ENCODE measurements at places on chromosomes 4 and X. TPM values are rescaled to one million over a fixed set of nuclear protein-coding genes. Genes with fewer than 3 reads are reported as not detected.

Gene SPANXA2
- not detected for total RNA-seq

Gene KCND1
- total RNA-seq = 1.0 TPM

Gene NWD2
- total RNA-seq = 0.42 TPM

Gene AREG
- 21.7 TPM for total RNA-seq

Gene DCAF4L1
- 0.05 TPM for total RNA-seq

Gene LINC00632
- 27.3 TPM for total RNA-seq

Gene PRR27
- total RNA-seq = not detected

Gene SPIN4
- 8.1 TPM for total RNA-seq

Gene USP51
- total RNA-seq = 0.49 TPM

Gene PCGF3
- total RNA-seq = 53.2 TPM

Gene NAP1L2
- 1.8 TPM for total RNA-seq

Gene BEX1
- total RNA-seq = 0.77 TPM

DNA sequence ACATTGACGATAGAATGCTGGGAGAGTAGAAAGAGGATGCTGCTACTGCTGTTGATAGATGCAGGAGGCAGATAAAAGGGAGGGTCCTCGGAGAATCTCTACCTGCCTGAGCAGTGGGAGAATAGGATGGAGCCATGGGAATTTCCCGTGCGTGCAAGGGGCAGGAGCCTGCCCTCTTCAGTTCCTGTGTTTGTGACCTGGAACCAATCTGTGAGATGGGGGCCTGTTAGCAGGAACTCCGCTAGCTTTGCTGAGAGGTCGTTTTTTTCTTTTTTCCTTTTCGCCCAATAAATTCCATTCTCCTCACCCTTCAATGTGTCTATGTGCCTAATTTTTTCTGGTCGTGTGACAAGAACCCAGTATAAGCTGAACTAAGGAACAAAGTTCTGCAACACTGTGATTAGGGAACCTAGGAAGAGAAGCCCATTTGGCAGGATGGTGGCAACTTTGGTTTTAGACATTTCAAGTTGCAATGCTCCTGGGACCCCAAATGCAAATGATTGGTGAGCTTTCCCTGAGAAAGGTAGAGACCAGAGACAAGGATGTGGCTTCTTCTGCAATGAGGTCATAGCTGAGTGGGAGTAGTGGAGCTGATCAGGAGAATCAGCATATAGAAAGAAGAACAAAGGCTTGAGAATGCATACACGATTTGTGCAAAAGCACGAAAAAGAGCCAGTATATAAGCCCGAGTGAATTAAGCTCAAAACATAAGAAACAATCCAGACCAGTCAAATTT is 23.9 kb downstream of the SLC39A8 start:
- DNase-seq = no peak

GRCh38 chr4:4501679-4502078 is 40.2 kb downstream of the STX18 start:
- DNase-seq = no peak

GRCh38 chrX:134933248-134933647 is 57.5 kb upstream of the SMIM10 start:
- DNase-seq = no peak

DNA sequence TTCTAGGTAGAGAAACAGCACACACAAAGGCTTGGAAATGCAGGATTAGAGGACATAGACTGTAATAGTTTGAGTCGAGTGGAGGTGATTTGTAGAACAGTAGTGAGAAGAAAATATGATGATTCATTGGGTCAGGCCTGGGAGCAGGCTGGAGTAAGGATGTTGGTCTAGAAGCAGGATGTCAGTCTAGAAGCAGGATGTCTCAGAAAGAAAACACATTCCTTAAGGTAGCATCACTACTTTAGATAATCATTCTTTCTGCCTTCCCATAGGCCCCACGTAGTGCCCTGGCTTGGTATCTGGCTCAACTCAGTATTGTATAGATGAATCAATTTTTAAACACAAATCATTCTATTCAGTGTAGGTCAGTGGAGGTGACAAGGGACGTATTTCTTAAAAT is 11.2 kb upstream of the DACH2 start:
- no peak for DNase-seq

DNA sequence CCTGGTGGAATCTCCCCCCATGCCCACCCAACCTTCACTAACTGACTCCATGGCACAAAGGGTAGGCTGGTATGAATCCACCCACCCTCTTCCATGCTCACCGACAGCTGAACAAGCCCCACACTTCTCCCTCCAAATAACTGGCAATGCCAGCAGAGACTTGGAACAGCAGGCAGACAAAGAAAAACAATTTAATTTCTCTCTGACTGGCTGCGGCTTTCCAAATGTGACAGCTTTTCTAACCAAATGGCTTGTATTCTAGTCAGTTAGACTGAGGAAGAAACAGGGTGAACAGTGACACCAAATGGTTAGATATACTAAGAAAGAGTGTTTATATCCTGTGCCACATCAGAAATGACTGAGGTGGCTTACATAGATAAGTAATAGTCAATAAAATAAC is 199.3 kb upstream of the ADAMTS3 start:
- no peak for DNase-seq

- DNase-seq = peak; percentile 96
These were observed 8.0 kb downstream of the TBC1D14 start for GRCh38 chr4:6917461-6918271.

DNA sequence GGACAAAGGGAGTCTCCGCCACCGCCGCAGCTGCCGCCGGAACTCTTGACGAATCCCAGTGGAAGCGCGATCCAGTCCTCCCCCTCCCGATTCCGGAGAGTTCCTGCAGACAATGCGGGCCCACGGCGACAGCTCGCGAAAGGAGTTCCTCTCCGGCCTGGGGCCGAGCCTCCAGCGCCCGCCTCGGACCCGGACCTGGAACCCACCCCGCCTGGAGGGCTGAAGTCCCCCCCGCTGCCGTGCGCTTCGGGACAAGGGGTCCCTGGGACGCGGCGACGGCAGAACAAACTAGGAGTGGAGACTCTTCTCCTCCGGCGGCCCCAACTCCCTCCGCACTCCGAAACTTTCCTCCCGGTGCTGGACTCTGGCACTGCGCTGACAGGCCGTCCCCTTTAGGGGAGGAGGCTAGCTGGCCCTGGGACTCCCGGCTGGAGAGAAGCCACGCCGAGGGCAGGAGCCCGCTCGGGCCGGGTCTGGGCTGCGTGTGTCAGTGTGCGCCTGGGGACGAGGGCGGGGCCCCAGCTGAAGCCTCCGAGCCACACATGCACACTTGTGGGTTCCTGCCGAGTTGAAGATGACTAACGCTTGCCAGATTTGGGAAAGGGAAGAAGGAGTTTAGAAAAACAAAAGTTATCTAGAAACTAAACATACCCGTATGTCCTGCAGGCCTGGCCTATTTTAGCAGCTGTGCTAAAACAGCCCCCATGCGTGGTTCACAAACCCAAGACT is at the start of gene ANTXR2:
TSS of gene ANTXR2 (minus strand) at position 486 of the 729 bp plus-strand sequence. CDS start 669 bp downstream, outside the sequence.
- peak; percentile 91 for DNase-seq

GRCh38 chr4:78065508-78066192 is 8.5 kb downstream of the FRAS1 start:
- DNase-seq = no peak

- DNase-seq = no peak
These were observed 2.9 kb downstream of the GNRHR start for GRCh38 chr4:67751260-67751659.

DNA sequence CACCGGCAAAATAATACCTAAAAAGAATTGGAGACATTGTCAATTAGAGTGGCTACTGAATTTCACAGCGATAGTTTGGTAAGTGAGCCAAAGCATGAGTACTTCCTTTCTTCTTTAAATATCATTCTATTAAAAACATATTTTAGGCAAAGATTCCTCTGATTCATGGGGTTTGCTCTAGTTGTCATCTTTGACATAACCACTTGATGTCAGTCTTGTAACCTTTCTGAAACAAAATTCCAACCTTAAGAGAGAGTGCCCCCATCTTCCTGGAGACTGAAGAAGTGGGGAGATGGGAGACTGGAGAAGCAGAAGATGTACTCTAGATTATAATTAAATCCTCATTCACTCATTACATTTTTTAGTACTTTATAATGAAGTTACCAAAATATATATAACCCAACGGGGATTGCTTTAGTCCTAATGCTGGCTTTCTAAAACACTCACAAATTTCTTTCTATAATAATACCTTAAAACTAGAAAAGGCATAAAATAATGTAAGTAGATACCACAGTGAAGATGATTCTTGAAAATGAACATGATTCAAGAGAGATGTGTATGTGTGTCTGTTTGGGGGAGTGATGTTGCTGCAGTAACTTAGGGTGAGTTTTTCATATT is 96.4 kb downstream of the EMCN start:
- no peak for DNase-seq

GRCh38 chr4:150237110-150237872 is 159.0 kb downstream of the DCLK2 start:
- no peak for DNase-seq

DNA sequence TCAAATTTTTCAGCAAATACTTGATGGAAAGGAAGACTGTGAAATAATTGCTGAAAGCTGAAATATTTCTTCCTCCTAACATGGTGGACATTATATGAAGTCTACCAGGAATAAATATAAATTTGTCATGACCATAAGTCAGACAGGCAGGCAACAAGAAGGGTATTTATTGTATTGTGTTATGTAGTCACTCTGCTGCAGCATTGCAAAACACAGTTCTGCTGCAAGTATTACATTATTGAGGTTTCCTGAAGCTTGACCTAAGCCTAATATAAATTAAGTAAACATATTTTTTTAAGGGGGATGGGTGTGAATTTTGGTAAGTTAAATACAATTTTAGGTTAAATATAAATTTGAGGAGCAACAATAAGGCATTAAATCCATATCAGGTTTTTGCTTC is 60.2 kb upstream of the MAOA start:
- DNase-seq = no peak

DNA sequence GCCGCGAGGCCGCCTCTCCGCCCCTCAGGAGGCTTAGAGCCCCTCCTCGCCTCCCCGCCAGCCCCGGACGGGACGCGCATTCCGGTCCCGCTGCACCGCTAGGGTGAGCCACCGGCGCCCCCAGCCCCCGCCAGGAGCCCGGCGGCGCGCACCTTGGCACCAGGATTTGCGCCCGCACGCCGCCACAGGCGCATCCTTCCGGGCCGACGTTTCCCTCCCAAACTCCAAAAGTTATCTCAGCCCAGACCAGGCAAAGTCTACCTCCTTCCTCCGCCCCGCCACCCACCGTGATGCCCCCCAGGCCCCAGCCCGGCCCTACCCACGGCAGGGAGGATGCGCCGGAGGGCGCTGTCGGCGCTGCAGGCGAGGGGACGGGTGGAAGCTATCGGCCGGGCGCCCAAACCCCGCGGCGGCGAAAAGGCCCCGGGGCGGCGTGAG is 538 bp downstream of the SCML2 start:
- DNase-seq = peak; percentile 22

GRCh38 chrX:119762718-119763117 is 4.3 kb downstream of the SOWAHD start:
- no peak for DNase-seq

- no peak for DNase-seq
These were observed 45.5 kb upstream of the CLNK start for GRCh38 chr4:10730019-10730418.

DNA sequence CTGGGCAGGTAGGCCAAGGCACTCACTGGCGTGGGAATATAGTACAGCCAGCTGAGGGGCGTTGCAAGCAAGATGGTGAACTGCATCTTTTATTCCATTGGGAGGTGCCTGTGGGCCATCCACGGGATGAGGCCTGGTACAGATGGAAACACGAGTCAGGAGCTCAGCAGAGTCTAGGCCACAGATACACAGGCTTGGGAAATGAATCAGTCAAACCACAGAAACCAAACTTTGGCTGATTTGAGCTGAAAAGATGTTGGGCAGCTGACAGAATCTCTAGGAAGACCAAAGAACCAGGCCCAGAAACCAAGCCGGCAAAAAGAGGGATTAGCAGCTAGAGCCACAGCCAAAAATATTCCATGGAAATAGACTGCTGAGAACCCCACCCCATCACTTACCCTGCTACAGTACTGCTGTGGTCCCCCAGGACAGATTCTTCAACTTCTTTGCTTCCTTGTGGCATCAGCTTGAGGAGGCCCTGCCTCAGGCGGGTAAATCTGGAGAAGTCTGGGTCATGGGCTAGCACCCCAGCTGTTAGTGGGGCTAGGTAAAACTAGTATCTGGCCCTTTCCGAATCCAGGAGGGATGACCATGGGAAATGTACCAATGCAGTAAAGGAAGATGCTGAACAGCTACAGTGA is 75.4 kb downstream of the TMEM131L start:
- no peak for DNase-seq

DNA sequence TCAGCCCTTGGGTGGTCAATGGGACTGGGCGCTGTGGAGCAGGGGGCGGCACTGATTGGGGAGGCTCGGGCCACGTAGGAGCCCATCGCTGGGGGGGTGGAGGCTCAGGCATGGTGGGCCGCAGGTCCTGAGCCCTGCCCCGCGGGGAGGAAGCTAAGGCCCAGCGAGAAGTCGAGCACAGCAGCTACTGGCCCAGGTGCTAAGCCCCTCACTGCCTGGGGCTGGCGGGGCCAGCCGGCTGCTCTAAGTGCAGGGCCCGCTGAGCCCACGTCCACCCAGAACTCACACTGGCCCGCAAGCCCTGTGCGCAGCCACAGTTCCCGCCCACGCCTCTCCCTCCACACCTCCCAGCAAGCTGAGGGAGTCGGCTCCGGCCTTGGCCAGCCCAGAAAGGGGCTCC is 66.4 kb downstream of the ZNF141 start:
- DNase-seq = no peak

GRCh38 chr4:30847958-30848357 is 127.8 kb downstream of the PCDH7 start:
- DNase-seq = no peak

GRCh38 chr4:73744203-73744602 is 3.8 kb downstream of the CXCL8 start:
- DNase-seq = no peak

DNA sequence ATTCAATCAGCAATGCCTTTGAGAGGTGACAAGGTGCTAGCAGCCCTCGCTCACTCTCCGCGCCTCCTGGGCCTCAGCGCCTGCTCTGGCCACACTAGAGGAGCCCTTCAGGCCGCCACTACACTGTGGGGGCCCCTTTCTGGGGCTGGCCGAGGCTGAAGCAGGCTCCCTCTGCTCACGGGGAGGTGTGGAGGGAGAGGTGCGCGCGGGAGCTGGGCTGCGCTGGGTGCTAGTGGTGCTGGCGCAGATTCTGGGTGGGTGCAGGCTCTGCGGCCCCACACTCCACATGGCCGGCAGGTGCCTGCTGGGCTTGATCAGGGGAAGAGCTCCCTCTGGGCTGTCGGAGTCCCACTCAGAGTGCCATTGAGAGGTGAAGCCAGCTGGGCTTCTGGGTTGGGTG is 351.0 kb downstream of the GASK1B start:
- no peak for DNase-seq

- peak; percentile 45 for DNase-seq
These were observed 13.8 kb downstream of the RNF4 start for GRCh38 chr4:2482693-2483092.

DNA sequence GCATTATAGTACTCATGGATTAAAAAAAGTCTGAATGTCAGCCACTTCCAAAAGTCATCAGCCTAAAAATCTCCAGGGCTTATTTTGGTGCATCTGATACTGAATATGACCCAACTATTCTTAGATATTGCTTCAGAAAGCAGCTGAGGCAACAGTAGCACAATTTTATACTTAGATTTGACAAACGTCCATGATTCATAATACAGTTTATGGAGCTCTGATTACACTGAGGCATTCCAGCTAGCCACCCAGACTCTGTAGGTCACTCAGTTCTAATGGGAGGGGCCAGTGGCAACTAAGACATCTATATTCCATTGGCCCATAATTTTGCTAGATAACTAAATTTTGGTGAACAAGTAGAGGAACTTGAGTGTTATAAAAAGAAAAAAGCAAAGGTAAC is 10.3 kb downstream of the SPATA4 start:
- DNase-seq = no peak

All from colonic mucosa (tissue), 4 donors.